T-helper 17 cell (primary cell): ENCODE measurements at places on chromosomes 4 and X.

- DNase-seq, result no peak
Observed at GRCh38 chr4:138958519-138958918, 57.1 kb upstream of the NOCT start.

DNA sequence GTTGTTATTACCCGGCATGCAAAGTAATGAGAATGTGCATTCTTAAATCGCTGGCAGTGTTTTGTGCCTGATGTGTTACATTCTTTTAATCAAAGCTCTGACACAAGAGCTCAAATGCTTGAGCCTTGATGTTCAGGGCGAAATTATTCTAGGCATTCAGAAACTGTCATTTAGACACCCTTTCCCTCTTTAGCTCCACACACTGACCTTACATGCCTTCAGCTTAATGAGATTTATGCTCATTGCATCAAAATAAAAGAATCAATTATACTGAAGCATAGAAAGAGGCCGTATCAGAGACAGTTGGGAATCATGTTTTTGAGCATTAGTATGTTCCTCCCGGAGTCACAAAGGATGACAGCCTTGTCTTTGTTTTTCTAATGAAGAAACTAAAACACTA is 56.7 kb downstream of the FAM114A1 start:
- DNase-seq, result no peak

GRCh38 chrX:30787012-30787411 is 102.0 kb downstream of the TAB3 start:
- no peak for DNase-seq

GRCh38 chrX:76279007-76279406 is 106.1 kb downstream of the PBDC1 start:
- DNase-seq, result peak; percentile 18

DNA sequence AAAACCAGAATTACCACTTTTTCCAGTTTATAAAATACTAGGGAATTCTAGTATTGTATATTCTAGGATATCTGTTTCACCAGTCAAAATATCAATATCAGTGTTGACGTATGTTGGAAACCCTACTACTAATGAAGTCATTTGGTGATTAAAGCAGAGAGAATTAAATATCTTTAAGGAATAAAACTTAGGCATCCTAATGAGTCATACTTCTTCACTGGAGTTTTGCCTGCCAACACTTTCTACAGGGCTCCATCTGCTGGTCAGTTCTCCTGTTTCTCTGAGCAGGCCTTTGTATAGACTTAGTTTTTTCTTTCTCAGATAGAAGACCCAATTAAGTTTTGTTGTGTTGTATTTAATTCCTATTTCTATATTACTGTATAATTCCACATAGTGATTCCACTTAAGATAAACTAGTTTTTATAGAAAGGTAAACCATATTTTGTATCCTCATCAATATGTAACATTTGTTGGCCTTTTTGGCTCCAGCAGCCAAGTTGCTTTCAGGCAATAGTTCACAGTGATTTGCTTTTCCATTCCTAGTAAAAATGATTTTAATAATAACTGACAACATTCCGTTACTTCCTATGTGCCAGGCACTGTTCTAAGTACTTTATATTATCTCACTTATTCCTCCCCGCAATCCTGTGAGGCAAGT is 3.5 kb downstream of the AP1AR start:
- DNase-seq, result no peak
